ENCODE measurements at places on chromosomes 5 and 9. TPM values are rescaled to one million over a fixed set of nuclear protein-coding genes. Genes with fewer than 3 reads are reported as not detected.

GRCh38 chr5:178259623-178260536 lies 27.3 kb upstream of the PHYKPL start:
- no peak for DNase-seq

STK32A gene
- 6.2 TPM for total RNA-seq

BHMT gene
- total RNA-seq = not detected

CA9 gene
- 3.9 TPM for total RNA-seq

GRCh38 chr9:120983259-120983837 lies 56.8 kb upstream of the TRAF1 start:
- no peak for DNase-seq

DNA sequence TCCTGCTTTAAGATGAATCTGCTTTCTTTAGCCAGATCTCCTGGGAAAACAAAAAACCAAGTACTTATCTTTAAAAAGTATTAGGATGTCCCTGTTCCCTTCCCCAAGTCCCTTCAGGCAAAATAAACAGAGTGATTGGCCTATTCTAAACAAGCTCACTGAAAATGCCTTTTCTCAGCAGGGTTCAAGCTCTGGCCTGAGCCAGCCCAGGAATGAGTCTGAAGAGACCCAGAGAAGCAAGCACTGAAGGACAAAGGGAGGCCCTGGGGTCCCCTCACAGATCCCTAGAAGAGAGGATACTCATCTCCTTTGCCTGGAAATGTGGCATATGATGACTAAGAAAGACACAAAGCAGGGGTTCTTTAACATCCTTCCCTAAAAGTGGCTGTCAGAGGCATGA lies 66.8 kb upstream of the MAP1B start:
- no peak for DNase-seq

DNA sequence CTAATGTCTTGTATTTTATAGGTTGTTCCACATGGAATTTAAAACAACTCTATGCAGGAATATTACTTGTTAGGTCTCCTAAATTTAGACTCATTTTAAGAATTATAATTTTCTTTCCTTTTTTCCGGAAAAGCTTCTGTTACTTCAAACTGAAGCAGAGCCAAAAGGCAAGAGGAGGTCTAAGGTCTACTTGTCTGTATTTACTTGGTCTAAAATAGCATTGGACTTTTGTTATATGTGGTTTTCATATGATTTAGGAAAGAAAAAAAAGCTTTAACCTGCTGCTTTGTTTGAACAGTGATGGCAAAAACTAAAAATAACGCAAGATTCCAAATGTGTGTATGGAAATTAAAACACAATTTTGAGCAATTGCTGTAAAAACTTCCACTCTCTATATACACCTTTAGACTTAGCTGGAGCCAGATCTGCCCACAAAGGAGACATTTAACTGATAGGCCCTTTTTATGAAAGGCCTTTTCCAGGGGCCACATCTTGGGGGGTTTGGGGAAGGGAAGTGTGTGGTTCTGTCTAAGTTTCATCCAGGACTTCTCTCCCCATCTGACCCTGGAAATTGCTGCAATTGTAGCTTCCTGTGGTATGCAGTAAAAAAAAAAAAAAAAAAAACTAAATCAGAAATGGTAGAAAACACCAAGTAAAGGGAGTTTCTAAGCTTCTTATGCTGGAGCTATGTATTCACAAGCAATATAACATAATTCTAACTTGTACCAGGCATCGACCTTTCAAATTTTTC lies 307.7 kb upstream of the MEF2C start:
- no peak for DNase-seq

ENHO gene
- total RNA-seq = not detected

STPG3 gene
- total RNA-seq = not detected

DNA sequence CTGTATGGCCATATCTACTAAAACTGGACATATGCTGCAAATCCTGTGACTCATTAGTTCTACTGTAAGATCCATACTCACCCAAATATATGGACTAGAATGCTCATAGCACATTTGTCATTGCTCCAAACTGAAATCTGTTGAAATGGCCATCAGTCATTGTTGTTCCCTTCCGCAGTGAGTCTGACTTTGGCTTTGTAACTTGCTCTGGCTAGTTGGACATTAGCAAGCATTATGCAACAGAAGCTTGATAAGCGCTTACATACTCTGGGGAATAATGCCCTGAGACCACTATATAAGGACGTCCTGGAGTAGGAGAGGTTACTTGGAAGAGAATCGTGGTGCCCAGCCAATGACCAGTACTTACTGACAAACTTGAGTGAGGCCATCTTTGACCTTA lies 9.0 kb downstream of the KIAA1958 start:
- DNase-seq = no peak

- no peak for DNase-seq
Observed at GRCh38 chr9:78365748-78366697, 69.1 kb downstream of the PSAT1 start.

MSX2 gene
- total RNA-seq = not detected

DNA sequence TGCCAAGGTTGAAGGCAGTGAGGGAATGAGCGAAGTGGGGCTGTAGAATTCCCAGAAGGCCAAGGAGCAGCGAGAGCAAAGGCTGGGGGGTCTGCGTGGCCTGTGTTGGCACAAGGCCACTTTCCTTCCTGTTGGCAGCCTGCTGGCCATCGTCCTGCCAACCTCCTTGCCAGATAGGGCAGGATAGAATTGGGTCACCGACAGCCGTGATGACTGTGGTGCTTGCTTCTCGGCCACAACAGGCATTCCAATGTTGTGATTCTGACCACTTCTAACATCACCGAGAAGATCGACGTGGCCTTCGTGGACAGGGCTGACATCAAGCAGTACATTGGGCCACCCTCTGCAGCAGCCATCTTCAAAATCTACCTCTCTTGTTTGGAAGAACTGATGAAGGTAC lies 18.9 kb downstream of the TRIP13 start:
- no peak for DNase-seq

GRCh38 chr5:108345541-108346171 lies 36.2 kb downstream of the FBXL17 start:
- no peak for DNase-seq

- DNase-seq = no peak
Observed at GRCh38 chr5:139912158-139912557, 116.5 kb downstream of the PSD2 start.

BARHL1 gene
- total RNA-seq = not detected

GRCh38 chr5:81154725-81155124 lies 78.4 kb upstream of the CKMT2 start:
- DNase-seq = no peak

SIGMAR1 gene
- 61.3 TPM for total RNA-seq

- no peak for DNase-seq
Observed at GRCh38 chr5:65778126-65778525, 56.1 kb downstream of the NLN start.

GRCh38 chr9:110971234-110971633 lies 67.0 kb downstream of the LPAR1 start:
- DNase-seq = no peak

SNCAIP gene
- total RNA-seq = 2.9 TPM

GRCh38 chr9:95104980-95105379 lies 212.5 kb downstream of the FANCC start:
- DNase-seq = no peak

- peak; percentile 68 for DNase-seq
Observed at GRCh38 chr9:77977210-77977611, 54.4 kb downstream of the GNAQ start.

DNA sequence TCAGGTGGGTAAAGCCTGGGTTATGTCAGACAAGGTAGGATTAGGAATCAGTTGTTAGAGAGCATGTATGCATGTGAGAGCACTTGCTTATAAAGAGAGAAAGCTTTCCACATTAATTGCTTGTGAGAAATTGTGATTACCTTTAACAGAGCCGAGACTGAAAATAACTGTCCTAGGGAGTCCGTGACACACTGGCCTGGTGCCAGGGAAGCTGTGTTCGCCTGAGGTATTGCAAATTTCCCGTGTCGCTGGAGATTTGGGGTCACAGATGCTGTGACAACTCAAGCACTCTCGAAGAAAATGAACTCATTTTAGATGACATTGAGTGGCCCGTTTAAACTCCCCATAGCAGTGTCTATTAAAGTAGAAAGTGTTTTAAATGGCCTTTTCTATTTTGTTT lies 9.6 kb downstream of the SLC1A1 start:
- no peak for DNase-seq

DNA sequence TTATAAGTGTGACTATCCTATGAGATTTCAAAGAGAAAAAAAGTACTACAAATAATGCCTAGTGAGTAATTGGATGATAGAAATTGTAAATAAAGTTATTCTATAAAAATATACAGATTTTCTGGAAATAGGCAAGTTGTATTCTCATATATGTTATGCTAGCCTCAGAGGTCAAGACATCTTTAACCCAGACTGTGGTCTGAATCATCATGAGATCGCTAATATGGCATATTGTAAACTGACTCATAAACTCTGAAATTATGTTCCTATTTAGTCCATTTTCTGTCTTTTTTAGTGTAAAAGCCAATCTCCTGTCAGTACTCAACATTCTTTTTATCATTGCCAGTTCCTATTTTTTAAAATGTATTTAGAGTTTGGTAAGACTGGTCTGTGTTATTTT lies 14.2 kb downstream of the LOX start:
- no peak for DNase-seq

- DNase-seq = no peak
Observed at GRCh38 chr9:84216151-84216550, 124.4 kb downstream of the SLC28A3 start.

BTNL3 gene
- total RNA-seq = not detected

DNA sequence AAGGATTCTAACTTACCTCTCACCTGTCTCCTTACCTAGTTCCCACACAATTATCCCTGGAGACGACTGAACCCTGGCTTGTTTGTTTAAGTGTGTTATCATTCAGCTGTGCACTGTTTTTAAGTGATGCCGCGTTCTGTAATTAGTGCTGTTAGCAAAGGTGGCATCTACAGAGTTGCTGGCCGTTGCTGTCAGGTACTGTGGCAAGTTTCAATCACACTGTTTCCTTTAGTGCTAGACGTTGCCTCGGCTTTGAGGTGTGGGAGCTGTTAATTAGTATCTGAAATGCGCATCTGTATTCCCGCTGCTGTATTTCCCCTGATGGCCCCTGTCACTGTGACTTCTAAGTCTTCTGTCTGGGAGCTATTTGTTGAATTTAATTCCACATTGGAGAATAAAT lies 193.8 kb upstream of the GAS1 start:
- DNase-seq = no peak

DNA sequence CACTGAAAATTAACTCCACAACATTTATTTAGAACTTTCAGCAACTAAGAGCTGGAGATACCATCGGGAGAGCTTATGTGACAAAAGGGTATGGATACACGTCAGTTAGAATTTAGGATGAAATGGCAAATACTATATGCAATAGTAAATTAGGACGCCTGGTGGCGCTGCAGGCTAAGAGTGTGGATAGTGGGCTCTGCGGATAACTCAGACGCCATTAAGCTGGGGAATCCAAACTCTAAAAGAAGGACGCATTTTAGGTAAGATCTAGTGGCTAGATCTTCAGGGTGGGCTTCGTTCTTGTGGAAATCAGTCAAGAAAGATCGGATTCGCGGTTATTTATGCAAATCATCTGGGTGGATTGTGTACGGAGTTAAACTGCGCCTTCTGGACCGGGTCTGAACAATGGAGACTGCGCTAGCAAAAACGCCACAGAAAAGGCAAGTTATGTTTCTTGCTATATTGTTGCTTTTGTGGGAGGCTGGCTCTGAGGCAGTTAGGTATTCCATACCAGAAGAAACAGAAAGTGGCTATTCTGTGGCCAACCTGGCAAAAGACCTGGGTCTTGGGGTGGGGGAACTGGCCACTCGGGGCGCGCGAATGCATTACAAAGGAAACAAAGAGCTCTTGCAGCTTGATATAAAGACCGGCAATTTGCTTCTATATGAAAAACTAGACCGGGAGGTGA lies at the start of gene PCDHB5:
TSS of gene PCDHB5 (plus strand) at position 177 of the 688 bp plus-strand sequence. CDS start at position 406, 229 bp downstream.
- no peak for DNase-seq

PAPPA gene
- total RNA-seq = 6.0 TPM

GRCh38 chr5:156888520-156888919 lies 38.4 kb downstream of the PPP1R2B start:
- no peak for DNase-seq

DNA sequence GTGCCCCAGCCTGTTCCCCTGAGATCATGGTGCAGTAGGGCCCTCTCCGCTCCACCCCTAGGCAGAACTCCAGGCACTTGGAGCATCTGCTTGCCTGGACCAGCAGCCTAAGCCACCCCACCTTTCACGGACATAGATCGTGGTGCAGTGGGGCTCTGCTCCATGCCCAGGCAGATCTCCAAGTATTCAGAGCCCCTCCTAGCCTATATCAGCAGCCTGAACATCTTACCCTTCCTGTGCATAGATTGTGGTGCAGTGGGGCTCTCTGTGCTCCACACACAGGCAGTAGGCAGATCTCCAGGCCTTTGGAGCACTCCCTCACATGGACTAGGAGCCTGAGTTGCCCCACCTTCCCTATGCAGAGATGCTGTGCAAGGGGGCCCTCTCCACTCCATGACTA lies 103.0 kb downstream of the GLIS3 start:
- no peak for DNase-seq

- no peak for DNase-seq
Observed at GRCh38 chr5:62326302-62326701, 20.3 kb downstream of the KIF2A start.

SLC6A3 gene
- total RNA-seq = not detected

- DNase-seq = no peak
Observed at GRCh38 chr9:107029146-107029545, 166.2 kb downstream of the ZNF462 start.

DNA sequence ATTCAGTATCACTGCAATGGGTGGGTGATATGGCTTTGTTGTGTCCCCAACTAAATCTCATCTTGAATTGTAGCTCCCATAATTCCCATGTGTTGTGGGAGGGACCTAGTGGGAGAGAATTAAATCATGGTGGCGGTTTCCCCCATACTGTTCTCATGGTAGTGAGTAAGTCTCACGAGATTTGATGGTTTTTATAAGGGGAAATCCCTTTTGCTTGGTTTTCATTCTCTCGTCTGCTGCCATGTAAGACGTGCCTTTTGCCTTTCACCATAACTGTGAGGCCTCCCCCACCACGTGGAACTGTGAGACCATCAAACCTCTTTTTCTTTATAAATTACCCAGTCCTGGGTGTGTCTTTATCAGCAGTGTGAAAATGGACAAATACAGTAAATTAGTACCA lies 9.5 kb upstream of the NANS start:
- DNase-seq = no peak

SLC4A9 gene
- total RNA-seq = not detected

Data from ascending aorta (tissue), 2 donors.